ENCODE measurements at places on chromosomes 12 and 14.

- DNase-seq: no peak
Measured at GRCh38 chr12:22372277-22372837, 37.9 kb upstream of the ST8SIA1 start.

GRCh38 chr14:28243600-28243999 is 523.0 kb upstream of the FOXG1 start:
- DNase-seq: no peak

DNA sequence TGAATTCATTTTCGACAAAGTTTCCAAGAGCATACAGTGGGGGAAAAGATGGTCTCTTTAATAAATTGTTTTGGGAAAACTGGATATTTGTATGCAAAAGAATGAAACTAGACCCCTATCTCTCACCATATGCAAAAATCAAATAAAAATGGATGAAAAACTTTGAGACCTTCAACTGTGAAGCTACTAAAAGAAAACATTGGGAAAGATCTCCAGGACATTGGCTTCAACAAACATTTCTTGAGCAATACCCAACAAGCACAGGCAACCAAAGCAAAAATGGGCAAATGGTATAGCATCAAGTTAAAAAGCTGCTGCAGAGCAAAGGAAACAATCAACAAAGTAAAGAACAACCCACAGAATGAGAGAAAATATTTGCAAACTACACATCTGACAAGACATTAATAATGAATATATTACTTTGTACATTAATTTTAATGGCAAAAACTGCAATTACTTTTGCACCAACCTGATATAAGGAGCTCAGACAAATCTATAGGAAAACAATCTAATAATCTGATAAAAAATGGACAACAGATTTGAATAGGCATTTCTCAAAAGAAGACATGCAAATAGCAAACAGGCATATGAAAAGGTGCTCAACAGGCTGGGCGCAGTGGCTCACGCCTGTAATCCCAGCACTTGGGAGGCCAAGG is 50.7 kb downstream of the NUBPL start:
- no peak for DNase-seq

GRCh38 chr12:19654650-19655376 is 215.5 kb downstream of the AEBP2 start:
- DNase-seq: no peak

DNA sequence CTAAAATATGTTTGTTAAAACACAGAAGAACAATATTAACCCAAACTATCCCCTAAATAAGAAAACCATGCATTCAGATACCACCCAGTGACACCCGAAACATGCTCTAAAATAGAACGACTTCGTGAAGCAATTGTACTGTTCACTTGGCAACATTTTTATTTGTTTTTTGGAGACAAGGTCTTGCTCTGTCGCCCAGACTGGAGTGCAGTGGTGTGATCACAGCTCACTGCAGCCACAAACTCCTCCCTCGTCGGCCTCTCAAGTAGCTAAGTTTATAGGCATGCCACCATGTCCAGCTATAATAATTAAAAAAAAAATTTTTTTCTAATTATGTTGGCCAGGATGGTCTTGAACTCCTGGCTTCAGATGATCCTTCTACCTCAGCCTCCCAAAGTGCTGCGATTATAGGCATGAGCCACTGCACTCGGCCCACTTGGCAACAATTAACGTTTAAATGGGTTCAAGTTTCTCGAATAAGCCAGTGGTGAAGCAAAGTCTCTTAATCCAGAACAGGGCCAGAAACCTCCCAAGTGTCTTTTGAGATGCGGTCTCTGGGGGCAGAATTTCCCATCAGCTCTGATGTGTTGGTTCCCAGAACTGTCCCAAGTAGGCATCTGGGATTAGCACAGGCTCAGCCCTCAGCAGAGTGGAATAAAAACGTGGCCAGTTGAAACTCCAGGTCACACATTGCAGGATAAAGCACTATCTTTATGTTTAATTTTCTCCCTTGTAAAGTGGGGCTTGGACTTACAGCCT is 74.5 kb downstream of the TMCC3 start:
- no peak for DNase-seq

GRCh38 chr12:46831335-46832129 is 5.7 kb upstream of the SLC38A4 start:
- DNase-seq: peak; percentile 55

GRCh38 chr12:6899427-6899826 is 5.2 kb upstream of the LRRC23 start:
- no peak for DNase-seq

DNA sequence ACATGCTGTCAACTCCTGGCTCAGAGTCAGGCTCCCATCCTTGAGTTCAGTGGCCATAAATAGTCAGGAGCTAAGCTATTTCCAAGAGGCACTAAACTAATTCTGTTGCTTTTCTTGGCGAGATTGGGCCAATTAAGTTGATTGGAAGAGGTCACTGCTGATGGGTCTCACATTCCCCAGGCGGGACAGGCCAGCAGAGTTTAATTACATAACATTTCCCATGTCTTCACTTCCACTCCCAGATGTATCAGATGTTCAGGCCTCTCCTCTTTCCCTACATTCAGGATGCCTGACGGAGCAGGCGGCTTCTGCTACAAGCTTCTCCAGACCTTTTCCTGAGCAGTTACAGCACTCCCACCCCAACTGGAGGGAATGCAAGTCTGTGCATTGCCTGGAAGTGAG is 5.3 kb downstream of the NTF3 start:
- no peak for DNase-seq

DNA sequence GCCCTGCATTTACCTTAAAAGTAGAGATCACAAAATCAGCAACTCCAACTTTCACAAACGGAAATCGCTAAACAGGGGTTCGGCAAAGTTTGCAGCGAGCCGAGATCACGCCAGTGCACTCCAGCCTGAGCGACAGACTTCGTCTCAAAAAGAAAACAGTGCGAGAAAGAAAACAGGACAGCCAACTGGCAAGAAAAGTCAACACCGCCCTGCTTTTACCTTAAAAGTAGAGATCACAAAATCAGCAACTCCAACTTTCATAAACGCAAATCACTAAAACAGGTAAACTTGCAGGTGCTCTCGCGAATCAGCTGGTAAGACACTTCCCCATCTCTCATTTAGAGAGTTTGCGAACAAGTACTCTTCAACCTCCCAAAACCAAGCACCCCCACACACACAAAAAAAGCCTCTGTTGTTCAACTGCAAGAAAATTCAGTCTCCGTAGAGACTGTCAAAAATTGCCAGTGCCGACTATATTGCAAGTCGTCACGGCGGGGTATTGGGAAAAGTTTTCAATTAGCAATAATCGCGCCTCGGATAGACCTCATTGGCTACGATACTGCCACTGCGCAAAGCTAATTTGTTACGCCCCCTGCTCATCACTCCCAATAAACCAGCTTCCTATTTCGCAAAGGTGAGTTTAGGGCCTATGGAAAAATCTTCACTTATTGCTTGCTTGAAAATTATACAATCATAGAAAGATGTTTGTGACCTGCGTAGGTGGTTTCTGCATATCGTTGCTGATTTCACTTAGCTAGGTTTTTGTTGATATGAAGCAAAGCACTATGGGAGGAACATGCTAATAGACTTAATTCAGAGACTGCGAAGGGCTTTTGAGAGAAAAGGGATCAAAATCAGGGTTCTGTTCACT is at the start of gene RNU4-1:
TSS of gene RNU4-1 (minus strand) at position 577 of the 871 bp plus-strand sequence.
- DNase-seq: peak; percentile 88

DNA sequence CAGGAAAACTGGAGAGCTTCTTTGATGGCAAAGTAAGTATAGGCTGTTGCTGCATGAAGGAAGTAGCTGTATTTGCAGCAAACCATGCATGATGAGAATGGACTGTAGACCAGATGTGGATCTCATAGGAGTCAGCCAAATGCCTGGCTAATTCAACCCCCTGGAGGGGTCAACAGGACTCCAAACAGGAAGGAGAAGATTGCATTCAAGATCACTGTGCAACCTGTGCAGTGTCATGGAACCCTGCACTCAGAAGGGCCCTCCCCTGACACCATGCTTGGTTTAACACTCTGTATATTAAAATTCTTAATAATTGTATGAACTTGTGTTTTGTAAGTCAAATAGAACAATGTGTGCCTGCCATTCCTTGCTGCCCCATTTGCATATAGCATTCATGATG is 225.1 kb upstream of the FSCB start:
- DNase-seq: no peak

DNA sequence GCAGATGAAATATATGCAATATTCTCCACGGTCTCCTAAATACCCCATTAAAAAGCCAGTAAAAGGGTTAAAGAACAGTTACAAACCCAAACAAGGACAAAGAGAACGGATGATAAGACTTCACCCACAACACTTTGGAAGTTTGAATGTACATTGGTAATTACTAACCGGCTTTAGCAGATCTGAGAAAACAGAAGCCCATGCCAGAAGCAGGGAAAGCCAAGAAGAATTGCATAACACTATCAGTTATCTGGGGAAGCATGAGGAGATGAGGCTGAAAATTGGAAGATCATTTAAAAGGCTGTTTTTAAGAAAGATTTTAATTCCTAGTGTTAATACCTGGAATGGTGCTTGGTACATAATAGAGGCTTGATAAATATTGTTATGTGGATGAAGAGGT is 55.6 kb upstream of the MYBPC1 start:
- no peak for DNase-seq

DNA sequence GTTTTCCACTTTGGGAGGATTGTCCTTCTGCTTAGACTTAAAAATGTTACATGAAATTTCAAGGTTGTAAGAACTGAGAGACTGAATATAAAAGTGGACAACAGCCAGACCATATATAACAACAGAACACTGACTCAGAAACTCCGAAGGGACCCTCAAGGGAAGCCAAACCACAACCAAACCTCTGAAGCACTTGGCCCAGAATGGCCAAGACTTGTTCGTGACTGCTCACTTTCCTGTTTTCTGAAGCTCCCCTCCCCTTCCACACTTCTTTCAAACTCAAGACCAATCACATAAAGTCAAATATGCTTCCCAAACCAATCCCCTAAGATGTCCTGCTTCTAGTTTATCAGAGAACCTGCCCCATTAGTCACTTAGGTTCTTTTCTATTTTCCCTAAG is 13.7 kb downstream of the OR6J1 start:
- no peak for DNase-seq

- no peak for DNase-seq
Measured at GRCh38 chr12:57142727-57143126, 4.7 kb downstream of the LRP1-AS start.

GRCh38 chr12:51820526-51821439 is 27.7 kb downstream of the FIGNL2 start:
- DNase-seq: peak; percentile 93

GRCh38 chr14:81427348-81428058 is 27.4 kb upstream of the STON2 start:
- DNase-seq: no peak

DNA sequence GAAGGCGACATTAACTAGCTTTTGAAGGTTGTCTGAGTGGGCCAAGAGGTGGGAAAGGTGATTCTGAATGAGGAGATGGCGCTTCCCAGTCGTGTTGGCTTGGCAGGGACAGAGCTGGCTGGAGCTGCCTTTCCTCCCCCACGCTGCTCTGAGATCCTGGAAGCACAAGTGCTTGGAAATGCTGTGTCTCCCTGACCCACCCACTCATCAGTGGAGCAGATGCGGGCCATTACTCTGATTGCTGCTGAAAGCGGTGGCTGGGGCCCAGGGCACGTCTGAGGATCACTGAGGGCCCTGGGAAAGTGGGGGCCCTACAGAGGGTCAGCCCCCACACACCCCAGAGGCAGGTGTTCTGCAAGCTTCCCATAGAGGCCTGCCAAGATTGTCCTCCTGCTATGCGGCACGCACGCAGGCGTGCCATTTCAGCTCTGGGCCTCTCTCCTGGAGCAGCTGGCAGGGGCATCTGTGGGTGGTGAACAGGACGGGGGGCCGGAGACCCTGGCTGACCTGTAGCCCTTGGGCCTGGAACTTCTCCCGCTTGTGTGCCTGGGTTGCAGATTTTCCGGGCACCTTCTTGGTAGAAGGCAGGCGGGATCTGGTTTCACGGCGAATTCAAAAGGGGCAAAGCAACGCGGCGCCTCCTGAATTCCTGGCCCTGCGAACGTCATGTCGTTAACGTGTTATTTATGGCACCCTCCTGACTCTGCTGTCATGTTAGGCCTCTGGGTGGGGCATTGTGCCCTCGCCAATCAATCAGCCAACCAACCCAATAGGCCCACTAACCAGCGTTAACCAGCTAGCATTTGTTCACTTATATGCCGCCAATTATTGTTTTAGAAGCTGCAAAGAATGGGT is 133.8 kb upstream of the TBX3 start:
- DNase-seq: no peak

DNA sequence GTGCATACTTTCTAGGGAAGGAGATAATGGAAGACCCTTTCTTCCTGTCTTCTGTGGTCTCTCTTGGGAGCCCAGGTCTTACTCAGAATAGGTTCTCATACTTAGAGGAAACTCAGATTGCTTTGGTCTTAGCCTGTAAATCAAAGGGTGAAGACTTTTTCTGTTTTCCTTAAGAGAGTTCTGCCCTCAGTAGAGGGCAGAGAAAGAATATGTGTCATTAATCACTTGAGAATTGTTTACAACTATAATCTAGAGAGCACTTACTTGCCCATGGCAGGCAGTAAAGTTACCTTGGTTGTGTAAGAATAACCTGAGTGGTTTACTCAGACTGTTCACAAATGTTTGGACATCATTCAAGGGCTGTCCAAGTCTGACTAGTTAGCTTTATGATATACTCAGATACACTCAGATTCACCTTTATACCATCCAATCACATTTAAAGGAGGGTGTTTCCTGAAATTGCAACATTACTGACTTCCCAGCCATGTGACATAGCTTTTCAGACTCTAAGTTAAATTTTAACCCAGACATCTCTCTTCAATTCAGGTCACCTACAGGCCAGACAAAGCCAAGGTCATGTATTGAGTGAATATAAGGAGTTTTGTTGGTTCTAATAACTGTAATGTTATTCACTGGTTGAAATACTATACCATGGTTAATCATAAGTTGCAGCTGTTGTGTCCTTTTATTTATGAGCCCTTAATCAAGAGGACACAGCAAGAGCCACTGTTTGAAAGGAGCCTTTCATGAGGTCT is 372.2 kb downstream of the RAD51B start:
- DNase-seq: no peak

GRCh38 chr14:54697803-54698202 is 130.9 kb downstream of the SAMD4A start:
- DNase-seq: no peak

DNA sequence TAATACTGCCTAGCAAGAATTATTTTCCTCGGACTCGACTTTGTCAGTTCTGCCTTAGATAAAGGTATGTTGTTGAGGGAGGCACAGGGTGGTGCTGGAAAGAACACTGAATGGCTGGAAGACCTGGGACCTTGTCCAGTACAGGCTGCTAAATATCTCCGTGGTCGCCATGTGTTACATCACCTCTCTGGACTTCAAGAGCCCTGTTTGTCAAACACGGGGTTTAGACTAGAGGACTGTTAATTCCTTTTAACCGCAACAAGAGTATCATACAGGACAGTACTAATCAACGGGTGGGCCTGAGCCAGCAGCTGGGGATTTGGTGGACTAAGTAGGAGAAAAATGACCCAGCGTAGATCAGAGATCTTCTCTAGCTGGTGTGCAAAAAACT is 476.3 kb downstream of the LRIG3 start:
- no peak for DNase-seq

- peak; percentile 79 for DNase-seq
Measured at GRCh38 chr12:51721282-51721940, 127.1 kb downstream of the FIGNL2 start.

All from activated CD8-positive, alpha-beta memory T cell treated with anti-CD3 and anti-CD28 coated beads for 24 hours (primary cell).